GM12878 (cell line): ENCODE measurements at places on chromosomes 13 and 19.

GRCh38 chr13:86878781-86879180 lies 792.4 kb upstream of the SLITRK5 start:
- DNase-seq, result no peak

DNA sequence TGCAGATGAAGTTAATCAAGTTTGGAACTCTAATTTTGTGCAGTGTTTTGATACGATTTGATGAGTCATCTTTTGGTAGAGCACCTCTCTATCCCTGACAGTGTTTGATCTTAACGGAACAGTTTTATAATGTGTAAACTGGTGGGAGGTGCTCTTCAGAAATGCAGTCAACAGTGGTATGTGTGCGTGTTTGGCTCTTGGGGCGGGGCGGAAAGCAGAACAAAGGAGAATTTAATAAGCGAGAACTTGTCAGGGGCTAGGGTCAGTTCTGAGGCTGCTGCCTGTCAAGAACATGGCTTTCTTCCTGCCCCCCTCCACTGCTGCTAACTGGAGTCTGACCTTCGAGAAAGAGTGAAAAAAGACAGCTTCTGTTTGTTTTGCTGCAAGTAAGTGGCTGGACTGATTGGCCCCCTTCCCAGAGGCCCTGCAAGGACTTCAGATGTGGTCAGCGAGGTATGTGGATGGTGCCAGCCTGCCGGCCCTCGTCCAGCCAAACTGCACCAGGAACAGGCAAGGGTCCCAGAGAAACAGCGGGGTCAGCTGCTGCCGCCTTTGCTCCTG lies 40.8 kb downstream of the BBC3 start:
- no peak for DNase-seq

- DNase-seq, result no peak
Measured at GRCh38 chr19:11023710-11024109, 62.9 kb downstream of the SMARCA4 start.

GRCh38 chr13:112891477-112892401 lies 77.3 kb upstream of the MCF2L start:
- no peak for DNase-seq

GRCh38 chr13:33016414-33017322 lies at the start of gene KL:
Gene KL (plus strand): TSS chr13:33016423. CDS start chr13:33016441, 18 bp downstream.
- no peak for DNase-seq

- no peak for DNase-seq
Measured at GRCh38 chr19:47797996-47798903, 6.1 kb downstream of the TPRX1 start.

DNA sequence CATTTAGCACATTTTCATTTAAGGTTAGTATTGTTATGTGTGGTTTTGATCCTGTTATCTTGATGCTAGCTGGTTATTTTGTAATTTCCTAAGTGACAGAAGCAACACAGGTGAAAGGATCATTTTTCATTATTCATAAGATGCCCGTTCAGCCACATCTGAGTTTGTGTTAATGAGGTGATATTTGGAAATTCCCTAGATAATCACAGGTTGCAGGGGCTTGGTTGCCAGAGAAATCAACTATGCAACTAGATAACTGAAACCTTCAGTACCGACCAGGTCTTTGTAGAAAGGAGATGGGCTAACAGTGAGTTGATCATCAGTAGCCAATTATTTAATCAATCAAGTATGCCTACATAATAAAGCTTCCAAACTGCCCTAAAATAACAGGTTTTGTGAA lies 121.3 kb upstream of the UFM1 start:
- DNase-seq, result no peak

- DNase-seq, result no peak
Measured at GRCh38 chr13:27442797-27443196, 7.6 kb downstream of the MTIF3 start.

- no peak for DNase-seq
Measured at GRCh38 chr13:100473501-100474044, 115.0 kb downstream of the GGACT start.

DNA sequence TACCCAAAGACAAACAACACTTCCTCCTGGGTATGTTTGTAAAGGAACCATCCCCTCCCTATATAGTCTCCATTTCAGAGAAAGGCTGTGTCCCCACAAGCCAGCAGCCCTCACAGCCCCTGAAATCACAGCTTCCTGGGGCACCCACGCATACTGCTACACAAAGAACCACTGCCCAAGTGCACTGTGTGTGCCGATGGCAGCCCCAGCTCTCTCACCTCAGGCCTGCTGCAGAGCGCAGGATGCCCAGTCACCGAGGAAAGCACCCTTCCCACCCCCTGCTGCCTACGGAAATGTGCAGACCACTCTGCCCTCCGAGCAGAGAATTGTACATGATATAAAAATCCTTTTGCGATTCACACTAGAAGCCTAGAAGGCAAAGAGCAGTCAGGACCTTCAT lies 39.4 kb downstream of the SOHLH2 start:
- no peak for DNase-seq

- DNase-seq, result no peak
Measured at GRCh38 chr13:82720986-82721385, 1161.3 kb downstream of the SLITRK1 start.

DNA sequence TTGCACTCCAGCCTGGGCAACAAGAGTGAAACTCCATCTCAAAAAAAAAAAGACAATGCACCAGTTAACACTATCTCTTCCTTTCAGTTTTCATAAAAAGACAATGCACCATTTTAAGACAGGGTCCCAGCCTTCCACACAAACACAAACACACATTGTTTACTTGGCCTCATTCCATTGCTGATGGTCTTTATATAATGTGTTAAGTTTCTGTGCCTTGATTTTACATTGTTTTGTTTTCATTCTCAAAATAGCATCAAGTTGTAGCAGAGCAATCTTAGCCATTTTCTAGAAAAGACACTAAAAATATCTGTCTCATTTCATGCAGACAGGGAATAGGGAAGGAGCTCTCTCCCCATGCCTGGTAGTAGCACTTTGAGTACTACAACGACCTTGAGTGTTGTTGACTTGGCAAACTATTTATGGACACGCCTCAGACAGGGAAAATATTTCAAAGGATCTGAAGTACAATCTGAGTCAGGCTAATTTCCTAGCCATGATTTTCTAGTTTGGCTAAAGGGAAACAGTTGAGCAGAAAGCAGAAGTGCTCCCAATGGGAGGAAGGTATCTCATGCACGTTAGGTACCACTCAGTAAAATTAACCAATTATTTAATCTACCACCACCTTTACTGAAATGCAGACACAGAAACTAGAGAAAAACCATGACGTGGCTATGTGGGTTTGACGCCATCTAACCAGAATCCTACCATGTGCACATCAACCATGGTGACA lies 120.6 kb downstream of the ABCC4 start:
- DNase-seq, result no peak

DNA sequence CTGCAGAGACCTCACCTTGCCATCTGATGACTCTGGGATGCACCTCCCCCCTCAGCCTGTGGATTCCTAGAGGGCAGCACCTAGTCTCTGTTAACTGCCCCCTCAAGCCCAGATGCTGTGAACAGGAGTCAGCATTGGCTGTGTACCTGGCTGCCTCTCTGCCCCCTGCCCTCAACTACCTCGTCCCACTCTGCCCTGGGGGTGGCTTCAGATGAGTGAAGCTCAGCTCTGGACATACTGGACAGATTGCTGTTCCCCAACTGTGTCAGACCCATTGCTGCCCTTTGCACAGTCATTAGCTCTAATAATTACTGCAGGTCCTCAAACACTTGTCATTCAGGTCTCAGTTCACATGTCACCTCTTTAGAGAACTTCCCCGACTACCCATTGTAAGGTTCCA lies 182.1 kb upstream of the TSHZ3 start:
- DNase-seq, result no peak

GRCh38 chr19:35320065-35320713 lies 8.8 kb upstream of the CD22 start:
- DNase-seq, result no peak

DNA sequence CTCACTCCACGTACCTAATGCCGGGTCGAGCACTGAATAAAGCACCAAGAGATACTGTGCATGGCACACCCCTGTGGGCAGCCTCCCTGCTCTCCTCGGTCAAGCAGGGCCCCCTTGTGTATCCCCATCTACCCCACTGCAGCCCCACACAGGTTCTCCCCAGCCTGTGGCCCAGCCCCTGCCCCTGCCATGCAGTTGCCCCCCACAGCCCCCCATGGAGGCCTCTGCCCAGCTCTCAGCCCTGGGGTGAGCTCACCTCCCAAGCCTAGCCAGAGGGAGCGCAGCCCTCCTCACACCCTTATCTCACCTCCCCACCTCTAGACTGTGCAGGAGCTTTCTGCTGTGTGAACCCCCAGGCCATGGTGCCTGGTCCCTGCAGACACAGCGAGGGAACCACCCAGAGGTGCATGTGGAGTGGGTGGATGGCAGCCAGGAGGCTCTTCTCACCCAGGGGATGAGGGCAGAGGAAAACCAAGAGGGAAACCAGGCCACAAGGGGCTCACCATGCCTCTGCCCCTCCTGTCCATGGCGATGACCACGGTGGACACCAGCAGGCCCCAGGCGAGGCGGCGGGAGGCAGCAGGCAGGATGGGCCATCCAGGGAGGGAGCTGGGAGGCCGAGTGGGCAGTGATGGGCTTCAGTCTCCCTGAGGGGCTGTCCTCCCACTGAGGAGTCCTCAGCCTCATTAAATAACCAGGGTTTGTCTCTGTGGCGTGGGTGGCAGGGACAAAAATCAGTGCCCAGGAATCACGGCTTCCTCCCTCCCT lies 83.2 kb downstream of the ANKRD10 start:
- DNase-seq, result no peak

- no peak for DNase-seq
Measured at GRCh38 chr13:66840621-66841020, 389.5 kb downstream of the PCDH9 start.

DNA sequence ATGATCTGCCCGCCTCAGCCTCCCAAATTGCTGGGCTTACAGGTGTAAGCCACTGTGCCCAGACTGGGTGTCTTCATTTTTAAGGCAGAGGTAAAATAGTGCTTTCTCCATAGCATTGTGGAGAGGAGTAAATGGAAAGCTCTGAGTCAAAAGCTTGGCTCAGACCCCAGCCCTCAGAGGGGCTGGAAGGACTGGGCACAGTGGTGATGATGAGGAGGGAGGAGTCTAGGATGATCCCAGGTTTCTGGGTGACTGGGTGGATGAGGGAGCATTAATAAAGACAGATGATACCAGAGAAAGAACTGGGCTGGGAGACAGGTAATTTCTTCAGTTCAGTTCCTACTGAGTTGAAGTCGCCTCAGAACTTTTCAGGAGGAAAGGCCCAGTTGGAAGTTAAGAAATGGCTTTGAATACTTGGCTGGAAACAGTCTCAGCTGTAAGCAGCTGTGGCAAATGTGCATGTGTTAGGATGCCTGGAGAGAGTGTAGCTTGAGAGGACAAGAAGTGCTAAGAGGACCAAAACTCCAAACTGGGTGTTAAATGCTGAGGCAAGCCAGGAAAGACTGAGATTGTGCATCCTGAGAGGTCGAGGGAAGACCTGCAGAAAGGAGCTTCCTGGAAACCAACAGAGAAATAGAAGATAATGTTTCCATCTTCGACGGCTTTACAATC lies 37.1 kb upstream of the MEDAG start:
- DNase-seq, result no peak

- no peak for DNase-seq
Measured at GRCh38 chr13:28579322-28579721, 79.6 kb upstream of the POMP start.

GRCh38 chr19:19531951-19532805 lies 3.5 kb downstream of the YJEFN3 start:
- no peak for DNase-seq

DNA sequence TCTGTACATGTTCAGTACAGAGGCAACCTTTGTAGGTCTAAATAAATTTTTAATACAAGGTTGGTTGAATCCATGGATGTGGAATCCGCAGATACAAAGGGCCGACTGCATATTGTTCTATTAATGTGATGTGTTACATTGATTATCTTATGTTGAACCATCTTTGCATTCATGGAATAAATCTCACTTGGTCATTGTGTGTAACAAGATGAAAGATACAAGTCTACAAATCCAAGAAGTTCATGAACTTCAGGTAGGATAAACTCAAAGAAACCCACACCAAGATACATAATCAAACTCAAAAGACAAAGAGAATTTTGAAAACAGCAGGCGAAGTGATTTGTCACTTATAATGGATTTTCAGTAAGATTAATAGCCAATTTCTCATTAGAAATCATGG lies 8.0 kb upstream of the TFDP1 start:
- DNase-seq, result no peak

- DNase-seq, result no peak
Measured at GRCh38 chr19:32748497-32748896, 28.9 kb downstream of the TDRD12 start.

GRCh38 chr13:110410936-110411687 lies 104.0 kb downstream of the COL4A2 start:
- DNase-seq, result no peak

- DNase-seq, result peak; percentile 89
Measured at GRCh38 chr13:27353166-27353583, 71.2 kb upstream of the GTF3A start.

DNA sequence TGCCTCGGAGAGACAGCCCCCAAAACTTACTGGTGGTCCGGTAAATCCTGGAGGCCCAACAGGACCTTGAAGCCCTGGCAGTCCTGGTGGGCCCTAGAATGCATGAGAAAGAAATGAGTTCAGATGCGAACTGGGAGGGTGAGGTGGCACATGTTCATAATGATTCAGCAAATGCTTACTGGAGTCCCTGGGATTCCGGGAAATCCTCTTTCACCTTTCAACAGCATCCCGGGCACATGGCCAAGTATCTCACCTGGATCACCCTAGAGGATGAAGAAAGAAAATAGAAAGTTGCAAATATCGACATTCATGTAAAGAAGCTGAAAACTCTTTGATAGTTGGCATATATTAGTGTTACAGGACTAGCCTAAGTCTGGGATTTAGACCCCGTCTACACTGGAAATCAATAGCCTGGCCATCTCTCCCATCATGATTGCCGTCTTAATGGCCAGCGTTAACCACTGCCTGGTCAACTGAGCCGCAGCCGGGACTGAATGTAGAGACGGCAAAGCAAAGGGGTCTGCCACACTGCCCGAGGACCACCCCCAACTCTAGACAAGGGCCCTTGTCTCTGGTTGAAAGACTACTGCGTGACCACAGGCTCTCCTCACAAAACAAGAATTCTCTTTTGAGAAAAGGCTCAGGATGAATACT lies 96.9 kb downstream of the COL4A1 start:
- DNase-seq, result no peak

DNA sequence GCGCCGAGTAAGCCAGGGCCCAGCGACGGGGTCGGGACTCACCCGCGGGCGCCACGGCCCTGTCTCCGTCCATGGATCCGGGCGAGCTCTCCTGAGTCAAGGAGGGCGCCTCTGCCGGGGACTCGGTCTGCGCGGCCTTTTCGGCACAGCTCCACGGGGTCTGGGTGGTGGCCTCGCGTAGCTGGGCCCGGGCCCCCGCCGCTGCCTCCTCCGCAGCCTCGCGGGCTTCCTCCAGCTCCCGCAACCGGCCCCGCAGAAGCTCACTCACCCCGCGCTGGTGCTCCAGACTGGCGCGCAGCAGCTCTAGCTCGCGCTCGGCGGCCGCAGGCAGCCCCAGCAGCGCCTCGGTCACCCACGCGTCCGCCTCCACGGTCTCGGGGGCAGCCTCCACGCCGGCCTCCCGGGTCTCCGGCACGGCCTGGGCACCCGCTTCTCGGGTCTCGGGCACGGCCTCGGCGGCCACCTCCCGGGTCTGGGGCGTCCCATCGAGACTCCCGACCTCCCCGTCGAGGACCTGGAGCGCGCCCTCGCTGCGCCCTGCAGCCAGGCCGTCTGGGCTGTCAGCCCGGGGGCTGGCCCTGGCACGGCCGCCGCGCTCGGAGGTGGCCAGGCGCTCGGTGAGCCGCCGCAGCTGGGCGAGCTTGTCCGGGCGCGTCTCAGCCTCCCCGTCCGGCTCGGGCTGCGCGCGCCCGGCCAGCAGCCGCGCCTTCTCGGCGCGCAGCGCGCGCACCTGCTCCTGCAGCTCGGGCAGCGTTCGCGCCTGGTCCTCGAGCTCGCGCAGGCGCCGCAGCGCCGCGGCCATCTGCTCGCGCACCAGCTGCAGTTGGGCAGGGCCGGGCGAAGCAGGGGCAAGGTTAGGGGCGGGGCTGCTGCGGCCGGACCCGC lies 8.4 kb downstream of the KANK3 start:
- DNase-seq, result no peak
